Activated naive CD4-positive, alpha-beta T cell treated with Interleukin-2 at 50 U/mL for 16 hours (primary cell): ENCODE measurements at places on chromosomes 4 and X.
A peak's percentile ranks its signal among the peaks of the same experiment; 100 is the strongest.

GRCh38 chr4:98528882-98529281 lies 129.5 kb downstream of the TSPAN5 start:
- DNase-seq: peak; percentile 16

- DNase-seq: no peak
Observed at GRCh38 chrX:114611018-114611619, 27.2 kb downstream of the HTR2C start.

DNA sequence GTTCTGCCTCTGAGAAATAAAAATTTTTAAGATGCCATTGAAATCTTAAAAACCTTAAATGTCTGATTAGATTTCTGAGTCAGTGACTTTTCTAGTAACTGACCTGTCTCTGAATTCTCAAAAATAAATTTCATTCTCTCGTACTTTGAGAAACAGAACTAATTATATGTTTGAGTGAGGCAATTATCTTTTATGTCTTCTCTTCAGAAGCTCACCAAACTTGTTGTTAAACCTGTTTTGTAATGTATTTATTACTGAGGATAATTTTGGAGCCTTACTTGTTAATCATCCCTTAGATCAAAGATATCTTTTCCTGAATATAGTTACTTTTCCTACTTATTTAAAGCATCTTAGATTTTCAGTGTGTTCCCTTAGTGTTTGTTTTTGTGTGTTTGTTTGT lies 64.5 kb upstream of the MMAA start:
- DNase-seq: no peak

- DNase-seq: no peak
Observed at GRCh38 chr4:1199556-1200331, 27.4 kb upstream of the SPON2 start.

GRCh38 chrX:53483838-53484405 lies 49.8 kb upstream of the HSD17B10 start:
- DNase-seq: no peak

- no peak for DNase-seq
Observed at GRCh38 chrX:22950269-22951266, 49.2 kb upstream of the DDX53 start.

DNA sequence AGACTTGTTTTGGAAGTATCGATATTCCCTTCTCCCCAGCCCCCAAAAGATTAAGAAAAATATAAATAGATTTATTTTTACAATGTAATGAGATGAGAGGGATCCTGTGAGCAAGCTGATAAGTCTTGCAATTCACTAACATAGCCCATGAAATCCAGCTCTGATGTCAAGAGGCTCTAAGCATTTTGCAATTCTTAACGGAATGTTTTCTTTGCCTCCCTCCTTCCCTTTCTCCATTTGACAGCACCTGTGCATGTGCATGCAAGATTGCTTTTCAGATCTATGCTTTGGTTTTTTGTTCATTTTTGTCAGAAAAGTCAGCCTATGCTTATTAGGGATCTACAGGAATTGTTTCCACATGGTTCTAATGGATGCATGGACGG lies 169.9 kb downstream of the SLIT2 start:
- no peak for DNase-seq

DNA sequence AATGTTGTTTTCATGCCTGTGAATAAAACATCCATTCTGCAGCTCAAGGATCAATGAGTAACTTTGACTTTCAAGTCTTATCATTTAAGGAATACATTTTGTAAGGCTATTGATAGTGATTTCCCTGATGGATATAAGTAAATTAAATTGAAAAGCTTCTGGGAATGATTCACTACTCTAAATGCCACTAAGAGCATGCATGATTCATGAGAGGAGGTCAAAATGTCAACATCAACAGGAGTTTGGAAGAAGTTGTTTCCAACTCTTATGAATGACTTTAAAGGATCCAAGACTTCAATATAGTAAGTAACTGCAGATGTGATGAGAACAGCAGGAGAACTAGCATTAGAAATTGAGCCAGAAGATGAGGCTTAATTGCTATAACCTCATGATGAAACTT lies 1487.3 kb downstream of the PCDH7 start:
- no peak for DNase-seq

DNA sequence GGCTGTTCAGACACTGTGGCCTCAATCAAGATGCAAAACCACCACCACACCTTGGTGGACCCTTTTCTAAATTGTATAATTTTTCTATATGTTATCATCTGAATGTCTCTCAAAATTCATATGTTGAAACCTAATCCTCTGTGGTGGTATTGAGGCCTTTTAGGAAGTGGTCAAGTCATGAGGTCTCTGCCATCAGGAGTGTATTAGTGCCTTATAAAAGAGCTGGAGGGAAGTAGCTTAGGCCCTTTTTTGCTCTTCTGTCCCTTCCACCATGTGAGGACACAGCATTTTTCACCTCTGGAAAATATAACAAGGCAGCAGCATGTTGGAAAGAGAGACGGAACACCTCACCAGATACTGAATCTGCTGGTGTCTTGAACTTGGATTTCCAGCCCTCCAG lies 30.5 kb upstream of the DKK2 start:
- no peak for DNase-seq

GRCh38 chrX:30620125-30620524 lies 33.1 kb upstream of the GK start:
- no peak for DNase-seq

- no peak for DNase-seq
Observed at GRCh38 chr4:9820343-9820742, 38.9 kb downstream of the DRD5 start.
